Stimulated activated CD8-positive, alpha-beta memory T cell treated with anti-CD3 and anti-CD28 coated beads, Interleukin-15, amount 100 ng/mL, for 48 hours (primary cell): ENCODE measurements at places on chromosomes 7 and 10.
A peak's percentile ranks its signal among the peaks of the same experiment; 100 is the strongest.

DNA sequence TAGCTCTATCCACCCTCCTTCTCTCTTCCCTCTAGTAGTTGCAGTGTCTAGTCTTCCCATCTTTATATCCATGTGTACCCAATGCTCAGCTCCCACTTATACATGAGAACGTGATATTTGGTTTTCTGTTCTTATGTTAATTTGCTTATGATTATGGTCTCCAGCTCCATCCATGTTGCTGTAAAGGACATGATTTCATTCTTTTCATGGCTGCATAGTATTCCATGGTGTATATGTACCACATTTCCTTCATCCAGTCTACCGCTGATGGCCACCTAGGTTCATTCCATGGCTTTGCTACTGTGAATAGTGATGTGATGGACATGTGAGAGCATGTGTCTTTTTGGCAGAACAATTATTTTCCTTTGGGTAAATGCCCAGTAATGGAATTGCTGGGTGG lies 6.5 kb downstream of the PRSS2 start:
- DNase-seq = no peak

DNA sequence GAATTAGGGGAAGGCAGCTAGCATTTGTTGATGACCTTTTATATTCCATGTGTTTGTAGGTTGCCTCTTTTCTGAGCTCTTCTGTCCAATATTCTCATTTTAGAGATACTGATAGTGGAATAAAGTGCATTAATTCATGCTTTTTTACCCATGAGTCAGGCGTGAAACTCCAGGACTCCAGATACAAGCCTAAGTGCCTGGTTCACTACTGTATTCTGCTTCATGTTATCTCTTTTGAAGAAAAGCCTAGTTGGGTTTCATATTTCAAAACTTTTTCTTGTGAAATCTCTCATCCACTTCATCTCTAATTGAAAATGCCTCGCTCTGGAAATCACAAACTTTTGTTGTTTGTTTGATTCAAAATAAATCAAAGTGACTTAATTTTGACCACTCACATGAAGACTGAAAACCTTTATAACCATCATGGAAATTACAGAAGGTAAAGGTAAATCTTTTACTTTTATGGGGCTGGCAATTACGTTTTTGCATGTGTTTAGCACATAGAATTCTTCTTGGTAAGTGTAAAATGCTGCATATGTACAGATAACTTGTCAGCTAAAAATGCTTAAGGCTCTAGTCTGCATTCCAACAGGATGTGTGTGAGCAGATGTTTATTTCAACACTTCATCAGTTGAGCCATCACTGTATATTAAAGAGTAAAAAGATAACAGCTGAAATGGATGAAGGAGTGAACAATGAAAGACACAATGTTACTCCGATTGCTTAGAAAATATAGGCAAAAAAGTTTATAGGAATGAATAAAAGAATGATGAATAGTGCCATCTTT lies 961.8 kb upstream of the CELF2 start:
- no peak for DNase-seq

GRCh38 chr10:72712136-72712535 lies 20.2 kb downstream of the MCU start:
- DNase-seq = no peak

- DNase-seq = no peak
Measured at GRCh38 chr10:106705681-106706100, 458.8 kb downstream of the SORCS1 start.

DNA sequence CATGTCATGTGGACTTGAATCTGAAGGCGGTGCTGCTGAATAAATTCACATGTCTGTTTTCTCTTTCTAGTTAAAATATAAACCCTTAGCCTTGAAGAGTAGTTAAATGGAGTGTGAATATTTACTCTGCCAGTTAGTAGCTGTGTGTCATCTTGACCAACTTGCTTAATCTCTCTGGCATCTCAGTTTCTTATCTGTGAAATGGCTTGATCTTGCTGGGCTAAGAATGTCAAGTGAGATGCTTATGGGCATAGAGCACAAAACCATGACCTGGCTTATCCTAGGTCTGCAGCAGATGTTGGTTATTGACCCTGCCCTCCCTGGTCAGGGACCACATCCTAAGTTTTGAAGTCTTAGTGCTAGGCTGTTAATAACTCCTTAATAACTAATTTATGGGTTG lies 16.6 kb downstream of the ARID5B start:
- no peak for DNase-seq

- no peak for DNase-seq
Measured at GRCh38 chr7:30323006-30323355, 38.6 kb downstream of the ZNRF2 start.

- no peak for DNase-seq
Measured at GRCh38 chr7:8988267-8988666, 554.9 kb downstream of the NXPH1 start.

GRCh38 chr10:95558593-95559320 lies 2.4 kb downstream of the SORBS1 start:
- DNase-seq = no peak

- no peak for DNase-seq
Measured at GRCh38 chr10:52750629-52751028, 22.0 kb downstream of the MBL2 start.

DNA sequence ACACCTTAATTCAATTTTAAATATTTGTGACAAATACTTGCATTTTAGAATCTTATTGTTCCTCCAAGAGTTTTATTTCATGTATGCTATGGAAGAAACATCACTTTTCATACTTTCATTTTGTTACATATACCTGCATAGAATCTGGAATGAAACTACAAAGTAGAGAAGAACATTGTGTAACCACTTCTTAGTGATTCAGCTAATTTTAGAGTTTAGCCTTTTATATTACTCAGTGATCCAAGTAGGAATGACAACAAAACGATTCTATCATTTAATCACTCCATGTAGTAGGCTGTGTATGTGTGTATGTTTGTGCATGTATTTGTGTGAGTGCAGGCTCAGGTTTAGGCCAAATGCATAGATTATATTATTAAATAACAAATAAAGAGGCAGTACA lies 14.4 kb upstream of the SEMA3A start:
- no peak for DNase-seq

DNA sequence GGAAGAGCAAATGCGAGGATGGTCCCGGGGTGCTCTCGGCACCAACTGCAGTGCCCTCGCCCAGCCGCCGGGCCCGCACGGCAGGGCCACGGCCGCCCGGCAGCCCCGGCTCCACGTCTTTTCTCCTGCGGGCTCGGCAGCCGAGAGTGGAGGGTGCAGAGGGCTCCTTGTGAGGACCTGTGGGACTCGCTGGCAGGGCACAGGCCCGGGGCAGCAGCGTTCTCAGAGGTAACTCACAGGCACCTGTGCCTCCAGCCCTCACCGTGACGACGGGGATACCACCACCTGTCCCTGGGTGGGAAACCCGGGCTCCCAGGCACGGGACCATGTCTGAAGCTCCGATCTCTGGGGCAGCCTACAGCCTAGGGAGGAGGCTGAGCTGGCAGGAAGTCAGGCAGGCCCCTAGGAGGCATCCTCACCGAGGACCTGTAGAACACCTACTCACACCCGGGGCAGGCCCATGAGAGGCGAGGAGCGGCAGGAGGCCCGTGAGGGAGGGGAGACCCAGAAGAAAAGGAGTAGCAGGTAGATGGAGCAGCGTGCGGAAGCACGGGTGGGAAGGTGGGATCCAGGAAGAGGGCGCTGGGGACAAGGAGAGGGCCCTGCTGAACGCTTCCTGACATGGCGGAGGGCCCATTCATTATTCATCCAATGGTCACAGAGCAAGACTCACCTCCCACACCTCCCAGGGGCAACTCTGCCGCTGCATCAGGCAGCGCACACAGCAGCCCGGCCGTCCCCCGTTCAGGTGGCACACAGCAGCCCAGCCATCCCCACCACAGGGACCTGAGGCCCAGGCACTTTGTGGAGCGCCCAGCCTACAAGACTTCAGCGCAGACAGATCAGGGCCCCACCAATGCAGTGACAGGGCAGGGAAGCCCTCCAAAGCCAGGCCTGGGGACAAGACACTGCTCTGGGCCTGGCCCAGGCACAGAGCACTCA lies 244.9 kb downstream of the MAD1L1 start:
- no peak for DNase-seq

DNA sequence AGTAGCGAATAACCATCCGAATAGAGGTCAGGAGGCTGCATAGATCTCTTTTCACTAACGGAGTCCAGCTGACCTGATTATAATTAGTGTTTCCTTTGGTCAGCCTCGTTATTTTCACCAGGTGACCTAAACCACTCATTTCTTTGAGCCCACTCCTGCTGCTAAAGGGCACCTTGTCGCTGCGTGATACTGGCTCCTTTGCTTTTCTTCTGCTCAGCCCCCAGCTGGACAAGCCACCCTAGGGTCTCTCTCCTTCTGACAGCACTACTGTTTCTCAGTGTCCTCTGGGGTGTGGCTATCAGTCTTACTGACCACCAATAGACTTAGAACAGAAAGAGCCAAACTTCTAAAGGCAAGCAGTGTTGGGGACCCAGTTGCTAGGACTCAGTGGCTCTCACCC lies 2.7 kb upstream of the IGFBP3 start:
- no peak for DNase-seq

GRCh38 chr7:152108359-152108758 lies 82.9 kb downstream of the GALNT11 start:
- DNase-seq = no peak

- no peak for DNase-seq
Measured at GRCh38 chr7:157817433-157817832, 480.6 kb downstream of the DNAJB6 start.

DNA sequence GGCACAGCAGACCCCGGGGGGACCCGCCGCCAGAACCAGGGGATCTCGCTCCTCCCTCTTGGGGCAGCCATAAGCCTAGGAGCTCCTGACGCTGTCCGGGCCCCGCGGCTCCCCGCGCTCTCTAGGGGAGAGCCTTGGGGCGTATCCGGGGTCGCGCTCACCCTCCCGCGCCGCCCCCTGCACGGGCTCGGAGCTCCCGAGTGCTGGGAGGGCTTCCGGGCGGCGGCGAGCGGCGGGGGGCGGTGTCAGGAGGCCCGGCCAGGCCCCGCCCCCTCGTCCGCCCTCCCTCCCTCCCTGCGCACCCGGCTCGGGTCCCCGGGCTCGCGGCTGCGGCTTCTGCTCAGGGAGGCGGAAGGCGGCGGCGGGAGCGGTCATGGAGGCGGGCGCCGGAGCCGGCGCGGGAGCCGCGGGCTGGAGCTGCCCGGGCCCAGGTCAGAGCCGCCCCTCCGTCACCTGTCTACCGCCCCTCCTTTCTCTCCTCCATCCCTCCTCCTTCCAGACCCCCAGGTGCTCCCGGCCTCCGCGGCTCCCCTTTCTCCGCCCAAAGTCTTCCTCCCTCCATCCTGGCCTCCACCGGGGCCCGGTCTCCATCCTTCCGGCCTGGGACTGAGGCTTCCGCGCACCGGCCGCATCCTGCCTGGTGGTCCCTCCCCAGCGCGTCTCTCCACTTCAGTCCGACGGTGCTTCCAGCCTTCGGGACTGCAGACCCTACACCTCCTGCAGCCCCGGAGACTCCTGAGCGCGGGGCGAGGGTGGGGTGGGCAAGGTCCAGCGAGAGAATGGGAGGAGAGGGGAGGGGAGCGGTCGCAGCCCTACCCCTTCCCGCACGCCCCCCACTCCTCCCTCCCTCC lies at the start of gene CCDC136:
CCDC136 (plus strand) TSS at position 848 of the 851 bp plus-strand sequence. CDS start 444 bp downstream, outside the sequence.
- peak; percentile 71 for DNase-seq

- DNase-seq = no peak
Measured at GRCh38 chr10:88526501-88527105, 56.5 kb downstream of the RNLS start.

DNA sequence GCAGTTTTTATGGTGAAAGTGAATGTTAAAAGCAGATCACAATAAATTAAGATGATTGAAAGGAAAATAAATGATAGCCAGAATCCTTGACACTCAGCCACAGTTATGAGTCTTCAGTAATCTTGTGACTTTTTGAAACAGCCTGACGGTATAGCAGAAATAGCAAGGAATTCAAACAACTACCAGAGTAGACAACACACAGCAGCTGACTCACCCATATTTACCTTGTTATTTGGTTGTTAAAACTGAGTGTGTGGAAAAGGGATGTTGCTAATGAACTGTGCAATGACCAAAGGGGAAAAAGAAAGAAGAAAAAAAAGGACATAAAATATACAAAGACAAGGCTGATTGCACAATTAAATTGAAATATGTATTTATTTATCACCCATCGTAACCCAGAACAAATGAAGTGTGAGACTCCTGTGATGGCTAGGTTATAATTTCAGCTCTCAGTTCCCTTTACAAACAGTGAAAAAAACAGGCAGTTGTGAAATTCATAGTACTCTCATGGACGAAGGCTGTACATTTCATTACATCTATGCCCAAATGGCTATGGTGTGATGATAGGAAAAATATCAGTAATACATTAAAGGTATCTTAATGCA lies 1023.0 kb upstream of the SORCS1 start:
- no peak for DNase-seq

- DNase-seq = no peak
Measured at GRCh38 chr7:40922316-40922670, 780.6 kb downstream of the INHBA start.

DNA sequence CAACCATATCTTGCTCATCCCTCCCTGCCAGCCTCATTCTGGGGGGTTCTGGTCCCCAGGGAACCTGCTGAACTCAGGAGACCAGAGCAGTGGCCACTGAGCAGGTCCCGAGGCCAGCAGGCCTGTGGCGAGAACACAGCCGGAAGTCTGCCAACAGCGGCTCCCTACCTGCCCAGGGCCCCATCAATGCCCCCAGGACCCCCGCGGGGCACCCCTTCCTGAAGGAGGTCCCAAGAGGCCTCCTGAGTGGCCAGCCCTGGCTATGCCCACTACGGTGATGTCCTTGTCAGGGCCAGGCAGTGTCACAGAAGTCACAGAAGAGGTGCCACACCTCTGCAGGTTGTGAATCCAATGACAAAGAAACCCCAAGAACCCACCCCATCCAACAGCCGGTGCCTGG lies 58.9 kb downstream of the CAMK2B start:
- DNase-seq = no peak

GRCh38 chr10:73625004-73625883 lies 16.0 kb downstream of the MYOZ1 start:
- DNase-seq = no peak

DNA sequence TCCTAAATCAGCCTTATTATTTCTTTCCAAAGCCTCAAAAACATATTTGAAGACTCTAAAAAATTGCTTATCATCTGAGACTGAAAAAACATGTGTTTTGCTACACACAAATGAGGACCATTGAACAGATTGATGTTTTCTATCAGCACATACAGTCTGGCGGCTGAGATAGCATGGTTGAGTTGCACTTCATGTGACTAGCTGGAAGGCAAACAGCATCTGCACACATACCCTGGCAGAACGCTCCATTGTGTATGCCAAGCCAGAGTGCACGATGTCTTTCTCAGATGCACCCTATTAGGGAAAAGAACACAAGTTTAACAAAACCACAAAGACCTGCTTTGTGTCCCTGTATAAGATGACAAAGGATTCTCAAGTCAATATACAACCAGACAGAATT lies 33.0 kb downstream of the FAM25A start:
- no peak for DNase-seq

- DNase-seq = no peak
Measured at GRCh38 chr10:27743012-27743876, 2.4 kb downstream of the MKX start.

DNA sequence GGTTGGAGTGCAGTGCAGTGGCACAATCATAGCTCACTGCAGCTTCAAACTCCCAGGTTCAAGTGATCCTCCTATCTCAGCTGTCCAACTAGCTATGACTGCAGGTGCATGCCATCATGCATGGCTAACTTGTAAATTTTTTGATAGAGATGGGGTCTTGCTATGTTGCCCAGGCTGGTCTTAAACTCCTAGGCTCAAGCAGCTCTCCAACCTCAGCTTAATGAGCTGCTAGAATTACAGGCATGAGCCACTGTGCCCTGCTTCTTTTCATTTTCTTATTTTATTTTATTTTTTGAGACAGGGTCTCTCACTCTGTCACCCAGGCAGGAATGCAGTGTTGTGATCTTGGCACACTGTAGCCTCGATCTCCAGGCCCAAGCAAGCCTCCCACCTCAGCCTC lies 7.6 kb downstream of the PLA2G12B start:
- DNase-seq = no peak

- DNase-seq = no peak
Measured at GRCh38 chr7:1669954-1670893, at the start of gene ELFN1. TSS of gene ELFN1 (plus strand) at chr7:1670277. CDS start at chr7:1744597, 74,320 bp downstream.
